ENCODE measurements at places on chromosomes 1 and 21.

DNA sequence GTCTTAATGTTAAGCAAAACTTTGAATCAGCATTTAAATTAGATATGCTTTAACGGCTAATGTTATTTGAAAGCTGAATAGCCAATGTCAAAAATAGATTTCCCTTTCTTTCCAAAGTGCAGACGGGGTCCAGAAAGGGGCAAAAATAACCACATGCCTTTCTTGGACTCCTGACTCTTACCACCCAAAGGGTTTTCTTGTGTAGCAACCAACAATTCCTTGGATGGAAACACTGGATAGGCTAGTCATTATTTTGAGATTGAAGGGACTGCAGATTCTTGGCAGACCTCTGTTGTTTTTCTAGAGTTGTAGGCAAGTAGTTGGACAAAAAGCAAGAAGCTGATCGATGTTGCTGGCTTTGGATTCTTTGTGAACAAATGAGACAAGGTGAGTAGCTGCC, 107.0 kb downstream of the MRPS6 start:
- DNase-seq: no peak

DNA sequence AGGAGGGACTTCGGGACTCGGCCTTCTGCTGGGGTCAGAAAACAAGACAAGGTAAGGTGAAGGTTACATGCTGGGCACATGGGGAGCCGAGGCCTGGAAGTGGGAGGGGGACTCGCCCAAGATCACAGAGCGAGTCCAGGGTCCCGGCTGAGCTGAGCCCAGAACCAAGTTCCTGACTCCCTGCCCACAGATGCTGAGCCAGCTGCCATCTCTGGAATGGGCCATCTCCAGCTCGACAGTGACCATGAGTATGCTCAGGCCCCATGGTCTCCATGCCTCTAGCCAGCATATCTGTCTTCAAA, 26.7 kb upstream of the EDN2 start:
- DNase-seq: no peak

GRCh38 chr1:159653201-159653600, 61.2 kb downstream of the CRP start:
- DNase-seq: no peak

GRCh38 chr1:58513956-58514355, 32.6 kb downstream of the OMA1 start:
- DNase-seq: no peak

GRCh38 chr21:46180079-46180722, 4.1 kb downstream of the SPATC1L start:
- DNase-seq: no peak

DNA sequence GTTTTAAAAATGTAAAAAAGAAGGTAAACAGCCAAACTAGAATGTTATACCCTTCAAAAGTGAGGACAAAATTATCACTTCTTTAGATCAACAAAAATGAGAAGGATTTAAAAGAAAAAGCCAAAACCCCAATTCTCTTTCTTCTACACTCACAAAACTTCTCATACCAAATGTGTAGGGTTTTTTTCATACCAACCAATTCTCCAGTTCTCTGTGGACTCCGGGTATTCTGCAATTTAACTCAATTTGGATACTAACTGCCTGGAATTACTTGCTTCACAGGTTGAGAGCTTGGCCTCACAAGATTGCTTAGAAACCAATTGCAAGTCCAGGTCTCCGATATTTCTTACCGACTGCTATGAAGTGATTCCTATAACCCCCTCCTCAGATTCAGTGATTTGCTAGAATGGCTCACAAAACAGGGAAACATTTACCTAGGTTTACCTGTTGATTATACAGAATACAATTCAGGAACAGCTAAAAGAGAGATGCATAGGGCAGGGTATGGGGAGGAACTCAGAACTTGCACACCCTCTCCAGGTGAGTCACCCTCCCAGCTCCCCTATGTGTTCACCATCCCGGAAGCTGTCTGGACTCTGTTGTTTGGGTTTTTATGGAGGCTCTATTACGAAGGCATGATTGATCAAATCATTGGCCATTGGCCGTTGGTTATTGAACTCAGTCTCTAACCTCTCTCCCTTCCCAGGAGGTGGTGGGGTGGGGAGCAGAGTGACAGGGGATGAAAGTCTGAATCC, 67.1 kb downstream of the CAMTA1 start:
- no peak for DNase-seq

DNA sequence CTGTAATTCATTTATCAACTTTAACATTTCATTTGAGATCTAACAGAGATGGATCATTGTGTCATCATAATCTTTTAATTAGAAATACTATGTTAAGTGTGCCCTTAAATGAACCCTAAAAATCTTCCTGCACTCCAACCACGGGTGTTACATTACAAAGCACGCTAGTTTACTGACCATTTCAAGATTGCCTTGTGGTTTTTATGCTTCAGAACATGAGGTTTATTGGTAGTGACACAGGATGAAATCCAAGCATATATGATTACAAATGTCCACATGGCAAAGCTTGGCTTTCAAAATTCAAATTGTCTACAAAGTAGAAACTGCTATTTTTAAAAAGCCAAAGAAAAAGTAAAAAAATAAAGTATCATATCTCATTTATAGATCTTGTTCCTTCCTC, 190.4 kb upstream of the USP25 start:
- no peak for DNase-seq

DNA sequence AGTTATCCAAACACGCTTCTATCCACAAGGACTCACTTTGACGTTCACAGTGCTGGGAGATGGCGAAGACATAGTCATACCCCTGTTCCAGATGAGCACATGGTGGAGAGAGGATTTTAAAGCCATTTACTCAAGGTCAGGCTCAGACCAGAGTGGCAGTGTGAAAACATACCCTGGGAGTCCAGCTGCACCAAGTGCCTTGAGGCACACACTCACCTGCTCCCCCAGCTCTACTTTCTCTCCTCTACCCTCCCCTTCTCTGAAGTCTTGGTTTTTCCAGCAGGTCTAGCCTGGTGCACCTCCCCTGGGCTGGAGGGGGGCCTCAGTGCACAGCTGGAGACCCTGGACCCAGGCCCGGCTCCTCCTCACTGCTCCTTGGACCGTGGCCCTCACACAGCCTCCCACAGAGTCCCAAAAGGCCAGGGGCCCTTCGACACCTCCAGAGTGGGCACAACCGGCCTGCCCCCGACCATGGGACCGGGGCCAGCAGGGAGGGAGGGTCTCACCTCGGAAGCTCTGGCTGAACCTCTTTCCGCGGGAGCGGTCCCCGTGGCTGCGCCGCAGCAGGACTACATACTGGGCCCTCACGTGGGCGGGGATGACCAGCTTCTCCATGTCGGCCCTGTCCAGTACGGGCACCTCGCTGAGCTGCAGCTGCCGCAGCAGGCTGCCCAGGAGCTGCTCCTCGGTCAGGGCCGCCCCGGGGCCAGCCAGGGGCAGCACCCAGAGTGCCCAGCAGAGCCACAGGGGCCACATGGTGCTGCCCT, 452 bp downstream of the LEFTY2 start:
- DNase-seq: no peak

DNA sequence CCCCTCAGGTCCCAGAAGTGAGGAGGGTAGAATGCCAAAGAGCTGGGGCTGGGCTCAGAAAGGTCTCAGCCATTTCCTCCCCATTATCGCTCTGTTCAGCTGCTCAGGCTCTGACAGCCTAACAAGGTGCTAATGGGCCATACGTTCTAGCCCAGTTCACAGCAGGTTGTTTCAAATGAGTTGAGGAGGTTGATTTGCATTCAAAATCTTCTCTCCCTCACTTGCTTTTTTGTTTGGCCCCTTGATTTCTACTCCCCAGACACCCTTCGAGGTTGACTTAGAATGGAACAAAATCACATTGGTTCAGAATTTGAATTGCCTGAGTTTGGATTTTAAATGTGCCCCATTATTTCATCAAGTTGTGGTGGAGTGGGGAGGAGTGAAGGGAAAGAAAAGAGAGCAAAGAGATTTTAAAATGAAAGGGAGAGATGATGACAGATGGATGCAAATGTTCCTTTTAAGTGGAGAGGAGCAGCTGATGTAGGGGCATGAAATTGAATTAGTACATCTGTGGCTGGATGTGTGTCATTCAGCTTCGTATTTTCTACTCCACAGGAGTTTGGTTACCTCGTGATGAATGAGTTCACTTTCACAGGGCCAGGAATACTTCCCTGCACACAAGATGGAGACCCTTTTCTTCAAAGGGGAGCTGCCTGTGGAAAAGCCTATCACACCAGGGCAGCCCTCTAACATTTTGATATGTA, 425.8 kb upstream of the CAMK1G start:
- DNase-seq: no peak

DNA sequence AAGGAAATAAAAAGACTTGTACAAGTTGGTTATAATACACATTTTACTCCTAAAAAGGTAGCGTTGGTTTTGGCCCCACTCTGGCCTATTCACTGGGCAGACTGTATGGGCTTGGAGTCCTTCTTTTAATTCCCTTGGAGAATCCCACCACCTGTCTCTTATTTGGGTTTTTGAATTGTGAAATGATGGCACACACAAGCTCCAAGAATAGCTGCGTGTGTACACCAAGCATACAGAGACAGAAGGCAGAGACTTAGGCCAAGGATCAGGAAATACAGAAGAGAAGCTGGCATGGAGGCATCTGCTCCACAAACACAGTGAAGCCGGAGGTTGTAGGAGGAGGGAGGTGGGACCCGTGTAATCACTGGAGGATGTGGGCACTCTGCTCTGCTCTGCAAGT, 29.1 kb downstream of the DDR2 start:
- DNase-seq: no peak

GRCh38 chr1:62941780-62942179, 157.8 kb downstream of the ATG4C start:
- DNase-seq: no peak

- no peak for DNase-seq
Observed at GRCh38 chr1:227905573-227906487, 41.9 kb downstream of the WNT9A start.

DNA sequence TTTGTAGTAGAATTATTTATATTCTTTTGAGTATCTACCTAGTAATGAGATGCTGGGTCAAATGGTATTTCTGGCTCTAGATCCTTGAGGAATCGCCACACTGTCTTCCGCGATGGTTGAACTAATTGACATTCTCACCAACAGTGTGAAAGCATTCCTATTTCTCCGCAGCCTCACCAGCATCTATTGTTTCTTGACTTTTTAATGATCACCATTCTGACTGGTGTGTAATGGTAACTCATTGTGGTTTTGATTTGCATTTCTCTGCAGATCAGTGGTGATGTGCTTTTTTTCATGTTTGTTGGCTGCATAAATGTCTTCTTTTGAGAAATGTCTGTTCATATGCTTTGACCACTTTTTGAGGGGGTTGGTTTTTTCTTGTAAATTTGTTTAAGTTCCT, 15.3 kb upstream of the IL23R start:
- DNase-seq: no peak

GRCh38 chr1:58886611-58887010, 102.8 kb upstream of the JUN start:
- DNase-seq: no peak

DNA sequence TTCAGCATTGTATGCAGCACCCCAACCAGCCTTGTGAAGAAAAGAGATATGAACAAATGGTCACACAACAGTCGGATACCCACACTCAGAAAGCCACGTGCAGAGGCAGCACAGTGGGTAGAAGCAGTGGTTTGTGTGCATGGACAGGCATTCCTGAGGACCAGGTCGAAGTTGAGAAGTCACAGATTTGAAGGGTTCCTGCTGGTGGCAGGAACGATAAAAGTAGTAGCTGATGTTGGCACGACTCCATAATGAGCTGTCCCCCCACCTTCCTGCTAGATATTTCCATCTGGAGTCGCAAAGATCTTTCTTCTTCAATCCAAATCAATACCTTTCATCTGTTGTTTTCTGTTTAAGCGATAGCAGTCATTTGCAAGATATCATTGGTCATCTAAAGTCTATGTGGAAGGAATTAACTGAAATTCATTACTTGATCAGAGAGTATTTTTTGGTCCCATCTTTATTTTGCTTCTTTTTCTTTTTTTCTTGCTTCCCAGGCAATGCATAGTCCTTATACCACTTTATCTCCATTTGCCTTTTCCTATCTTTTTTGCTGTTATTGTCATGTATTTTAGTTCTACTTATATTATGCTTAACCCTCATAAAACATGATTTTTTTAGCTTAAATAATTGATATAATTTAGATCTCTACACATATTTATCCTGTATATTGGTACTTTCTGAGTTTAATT, 176.4 kb downstream of the DHRS3 start:
- DNase-seq: no peak

DNA sequence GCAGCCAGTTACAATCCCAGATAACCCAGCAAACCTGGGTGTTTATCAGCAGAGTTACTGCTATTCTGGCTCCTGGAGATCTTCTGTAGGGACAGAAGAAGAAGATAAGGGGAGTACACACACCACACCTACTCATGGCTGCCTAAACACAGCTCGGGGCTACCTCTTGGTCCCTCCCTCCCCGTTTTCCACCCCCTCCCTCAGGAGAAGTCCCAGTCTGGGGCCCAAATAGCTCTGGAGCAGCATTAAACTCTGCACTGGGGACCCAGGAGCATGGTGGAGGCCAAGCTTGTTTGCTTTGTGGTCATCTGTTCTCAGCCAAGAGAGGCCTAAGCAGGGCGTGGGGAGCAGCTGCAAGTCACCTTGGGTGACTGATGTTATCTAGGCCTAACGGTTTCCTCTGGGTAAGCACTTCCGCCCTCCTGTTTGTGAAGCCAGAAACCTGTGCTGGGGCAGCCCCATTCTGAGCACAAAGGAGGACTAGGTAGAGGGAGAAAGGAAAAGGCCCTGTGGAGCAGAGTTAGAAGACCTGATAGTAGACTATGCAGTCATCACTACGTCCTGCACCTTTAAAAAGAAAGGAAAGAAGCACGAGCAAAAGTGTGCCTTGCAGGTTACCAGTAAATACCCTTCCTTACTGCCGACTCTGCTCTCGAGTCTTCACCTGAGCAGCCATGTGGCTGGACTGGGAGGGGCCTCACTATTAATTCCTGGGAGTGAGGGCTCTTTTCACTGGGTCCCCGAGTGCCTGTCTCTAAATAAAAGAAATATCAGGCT, 2.0 kb upstream of the RCSD1 start:
- peak; percentile 71 for DNase-seq

GRCh38 chr1:51215169-51215568, 20.9 kb upstream of the RNF11 start:
- DNase-seq: no peak

Measured in CD4-positive, alpha-beta T cell treated with Interleukin-4 for 1 hour (primary cell).